Frontal cortex (tissue), 4 donors: ENCODE measurements at places on chromosomes 7 and 10. TPM values are rescaled to one million over a fixed set of nuclear protein-coding genes. Genes with fewer than 3 reads are reported as not detected.

Gene NPY4R2
- total RNA-seq = under 0.01 TPM

Gene TMEM60
- 15.9 TPM for total RNA-seq

Gene THSD7A
- 34.6 TPM for total RNA-seq

Gene ELFN1
- total RNA-seq = 5.7 TPM

Gene CTTNBP2
- total RNA-seq = 34.2 TPM

Gene OR13A1
- under 0.01 TPM for total RNA-seq

Gene SKIDA1
- total RNA-seq = 11.0 TPM

Gene FAM25G
- not detected for total RNA-seq

Gene RAMP3
- 5.7 TPM for total RNA-seq

Gene PLEKHS1
- not detected for total RNA-seq

Gene INMT
- 0.41 TPM for total RNA-seq

Gene C10orf53
- not detected for total RNA-seq

Gene NUTM2A
- 1.6 TPM for total RNA-seq

Gene OR9A2
- under 0.01 TPM for total RNA-seq

- no peak for DNase-seq
Measured at GRCh38 chr7:11120675-11121220, 147.1 kb downstream of the PHF14 start.

DNA sequence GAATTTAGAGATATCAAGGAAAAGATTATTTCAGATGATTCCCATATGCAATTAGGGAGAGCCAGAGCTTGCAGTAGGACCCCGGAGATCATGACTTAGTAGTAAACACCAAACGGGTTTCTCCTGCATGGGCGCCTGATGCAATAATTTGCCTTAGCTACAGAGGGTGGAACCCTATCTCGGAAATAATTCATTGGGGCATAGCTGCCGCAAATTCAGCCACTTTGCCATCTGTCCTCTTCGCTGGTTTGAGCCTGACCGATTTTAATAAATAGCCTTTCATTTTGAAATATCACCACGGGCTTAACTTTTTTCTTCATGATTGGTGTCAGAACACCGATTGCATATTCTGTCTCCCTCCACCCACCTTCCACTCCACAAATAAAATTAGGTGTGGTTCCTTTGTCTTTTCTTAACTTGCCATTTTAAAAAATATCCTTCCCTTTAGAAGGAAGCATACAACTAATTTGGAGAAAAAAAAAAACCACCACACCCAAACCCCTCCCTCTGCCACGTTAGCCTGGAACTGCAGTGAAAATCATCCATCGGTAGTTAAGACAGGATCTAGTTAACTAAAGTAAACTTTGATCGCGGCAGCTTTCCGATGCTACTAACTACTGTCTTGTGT, 1.4 kb downstream of the GARS1 start:
- DNase-seq = no peak

DNA sequence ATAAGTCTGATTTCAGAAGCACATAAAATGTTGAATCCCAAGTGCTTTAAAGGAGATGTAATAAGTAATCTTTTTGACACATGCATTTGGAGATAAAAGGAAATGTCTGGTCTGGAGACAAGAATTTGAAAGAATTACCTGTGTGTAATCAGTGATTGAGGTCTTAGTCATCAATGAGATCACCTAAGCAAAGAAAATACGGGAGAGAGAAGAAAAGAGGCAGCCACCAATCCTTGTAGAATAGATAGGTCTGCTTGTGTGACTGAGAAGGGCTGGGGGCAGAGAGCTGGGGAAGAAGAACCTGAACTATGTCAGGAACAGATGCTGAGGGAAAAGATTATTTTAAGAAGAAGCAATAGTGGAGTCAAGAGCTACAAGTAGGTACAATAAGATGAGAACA, 49.3 kb upstream of the ITPRID1 start:
- DNase-seq = no peak

- no peak for DNase-seq
Measured at GRCh38 chr7:28024786-28025334, 155.7 kb downstream of the JAZF1 start.

GRCh38 chr7:139232377-139232717, 1.3 kb downstream of the UBN2 start:
- DNase-seq = peak; percentile 18

DNA sequence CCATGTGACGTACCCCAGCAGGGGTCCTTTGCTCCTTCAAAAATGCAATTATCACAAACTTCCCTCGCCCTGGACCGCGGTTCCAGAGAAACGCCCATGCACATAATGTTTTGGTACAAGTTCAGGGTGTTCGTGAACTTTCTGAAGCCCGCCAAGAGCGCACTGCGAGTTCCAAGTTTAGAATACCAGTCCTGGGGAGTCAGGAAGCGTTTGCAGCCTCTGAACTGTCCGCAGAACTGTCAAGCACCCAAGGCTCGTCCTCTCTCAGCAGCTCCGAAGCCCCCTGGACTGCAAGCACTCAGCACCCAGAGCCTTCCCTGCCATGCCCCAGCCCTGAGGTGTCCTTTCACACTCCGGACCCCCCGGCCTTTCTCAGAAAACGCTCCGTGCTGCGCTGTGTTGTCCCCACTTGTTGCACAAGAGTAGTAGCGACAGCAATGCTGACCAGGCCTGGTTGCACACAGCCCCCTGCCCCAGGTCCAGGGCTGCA, 30.3 kb downstream of the CALML3 start:
- DNase-seq = no peak

- DNase-seq = no peak
Measured at GRCh38 chr7:30348083-30348560, 63.7 kb downstream of the ZNRF2 start.

GRCh38 chr10:101183458-101184183, 45.6 kb downstream of the LBX1 start:
- no peak for DNase-seq

- peak; percentile 32 for DNase-seq
Measured at GRCh38 chr10:78578929-78579328, 489.8 kb upstream of the ZMIZ1 start.

GRCh38 chr7:155988416-155988815, 176.2 kb upstream of the SHH start:
- DNase-seq = no peak

DNA sequence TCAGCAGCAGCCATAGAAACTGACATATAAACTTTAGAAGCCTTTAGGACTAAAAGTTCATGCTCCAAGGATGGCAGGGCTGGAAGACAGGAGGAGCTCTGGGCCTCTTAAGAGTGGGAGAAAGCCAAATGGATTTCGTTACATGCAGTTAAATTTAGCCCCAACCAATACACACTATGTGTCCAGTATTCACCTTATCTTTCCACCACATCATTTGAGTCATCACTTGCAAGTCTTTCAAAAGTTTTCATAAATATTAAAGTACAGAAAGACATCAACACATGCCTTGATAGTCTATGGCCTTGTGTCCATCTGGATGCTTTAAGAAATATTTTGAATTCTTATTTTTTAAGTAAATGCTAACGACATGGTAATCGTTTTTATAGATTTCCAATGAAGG, 392.4 kb upstream of the LRRN3 start:
- no peak for DNase-seq

DNA sequence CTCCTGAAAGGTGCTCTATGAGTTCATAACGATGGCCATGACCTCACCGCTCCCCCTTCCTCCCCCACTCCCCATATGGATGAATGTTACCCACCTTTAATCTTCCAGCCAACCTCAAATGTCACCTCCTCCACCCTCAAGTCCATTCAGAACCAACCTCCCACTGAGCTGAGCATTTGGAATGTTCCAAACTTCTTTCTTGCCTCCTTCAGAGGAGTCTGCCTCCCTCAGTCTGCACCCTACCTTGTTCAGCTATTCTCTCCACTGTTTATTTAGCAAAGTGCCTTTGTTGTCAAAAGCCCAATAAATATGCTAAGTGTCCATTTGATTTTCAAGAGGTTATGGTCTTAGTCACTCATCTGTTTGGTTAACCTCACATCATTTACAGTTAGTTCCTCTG, 22.9 kb upstream of the MTPAP start:
- no peak for DNase-seq

DNA sequence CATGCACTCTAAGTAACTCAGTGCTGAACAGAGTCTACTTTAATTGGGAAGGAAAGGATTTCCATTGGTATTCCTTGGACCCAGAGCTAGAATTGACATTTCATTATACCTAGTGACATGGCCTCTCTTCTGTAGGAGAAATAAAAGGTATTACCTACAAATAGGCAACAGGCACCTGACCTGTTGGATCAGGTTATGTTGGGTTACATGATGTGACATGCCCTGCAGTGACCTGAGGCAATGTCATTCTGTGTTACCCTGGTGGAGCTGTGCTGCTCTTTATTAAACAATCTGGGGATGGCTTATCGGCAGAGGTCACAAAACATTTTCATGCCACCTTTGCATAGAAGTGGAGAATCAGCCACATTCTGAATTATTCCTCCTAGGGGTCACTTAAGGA, 427.7 kb downstream of the MDFIC start:
- DNase-seq = no peak

DNA sequence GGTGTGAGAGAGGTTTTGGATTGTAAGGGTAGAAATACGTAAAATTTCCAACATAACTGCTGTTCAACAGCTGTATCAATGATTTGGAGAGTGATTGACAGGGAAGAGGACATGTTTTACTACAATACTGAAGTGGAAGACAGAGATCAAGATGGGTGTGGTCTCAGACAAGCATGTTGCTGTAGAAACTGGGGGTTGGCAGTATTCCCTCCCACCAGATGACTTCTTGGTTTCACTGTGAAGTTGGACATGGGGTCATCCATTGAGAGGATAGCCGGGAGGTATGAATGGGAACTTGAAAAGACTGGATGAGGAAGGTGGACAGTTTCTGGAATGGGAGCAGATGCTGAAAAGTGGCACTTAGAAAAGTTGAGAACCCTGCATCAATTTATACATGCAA, 95.3 kb upstream of the HDAC9 start:
- no peak for DNase-seq

DNA sequence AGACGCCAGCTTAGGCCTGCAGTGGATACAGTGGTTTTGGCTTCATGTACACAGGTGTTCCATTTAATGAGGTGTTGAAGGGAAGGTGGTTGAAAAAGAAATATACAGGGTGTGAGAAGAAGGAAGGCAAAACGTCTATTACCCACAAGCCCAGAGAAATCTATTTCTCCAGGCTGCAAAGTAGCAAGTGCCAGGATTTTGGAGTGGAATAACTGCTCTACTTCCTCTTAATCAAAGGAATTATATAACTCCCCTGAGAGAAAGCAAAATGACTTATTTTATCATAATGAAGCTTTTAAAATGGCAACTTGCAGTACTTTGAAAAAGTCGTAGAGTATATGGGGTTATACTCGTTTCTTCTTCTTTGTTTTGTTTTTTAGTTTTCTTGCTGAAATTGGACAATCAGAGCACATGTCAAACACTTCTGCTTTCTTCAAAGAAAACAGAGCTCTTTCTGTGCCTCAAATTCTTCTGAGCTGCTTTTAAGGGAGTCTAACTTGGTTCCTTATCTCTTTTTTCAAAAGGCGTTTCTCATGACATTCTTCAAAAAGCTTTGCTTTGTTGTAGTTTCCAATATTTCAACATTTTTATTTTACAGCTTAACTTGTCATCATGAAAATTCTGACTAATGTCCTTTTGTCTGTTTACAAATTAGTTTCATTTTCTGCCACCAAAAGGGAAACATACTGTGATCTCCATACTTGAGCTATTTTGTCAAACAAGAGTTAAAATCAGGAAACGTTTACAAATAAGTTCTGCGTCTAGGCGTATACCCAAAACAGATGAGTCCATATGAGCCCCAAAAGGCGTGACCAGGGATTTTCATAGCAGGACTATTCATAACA, 289.7 kb downstream of the FRMD4A start:
- no peak for DNase-seq

- DNase-seq = no peak
Measured at GRCh38 chr7:20741801-20742200, 44.9 kb downstream of the SP8 start.

GRCh38 chr10:79444199-79445119, 965 bp downstream of the ZCCHC24 start:
- DNase-seq = no peak

GRCh38 chr7:37037286-37037685, 313.0 kb upstream of the AOAH start:
- no peak for DNase-seq

- DNase-seq = no peak
Measured at GRCh38 chr10:74165530-74165901, 14.5 kb downstream of the ADK start.

DNA sequence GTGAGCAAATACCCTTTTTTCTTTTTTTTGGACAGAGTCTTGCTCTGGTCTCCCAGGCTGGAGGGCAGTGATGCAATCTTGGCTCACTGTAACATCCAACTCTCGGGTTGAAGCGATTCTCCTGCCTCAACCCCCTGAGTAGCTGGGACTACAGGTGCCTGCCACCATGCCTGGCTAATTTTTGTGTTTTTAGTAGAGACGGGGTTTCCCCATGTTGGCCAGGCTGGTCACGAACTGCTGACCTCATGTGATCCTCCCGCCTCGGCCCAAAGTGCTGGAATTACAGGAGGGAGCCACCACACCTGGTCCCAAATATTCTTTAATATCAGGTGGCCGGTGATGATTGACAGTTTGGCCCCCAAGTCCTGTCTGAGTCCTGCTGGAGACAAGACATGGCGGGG, 6.6 kb downstream of the LAT2 start:
- DNase-seq = no peak

GRCh38 chr7:117085275-117085674, 132.0 kb downstream of the ST7 start:
- DNase-seq = no peak

GRCh38 chr10:1043532-1043995, 5.4 kb downstream of the IDI1 start:
- DNase-seq = no peak

DNA sequence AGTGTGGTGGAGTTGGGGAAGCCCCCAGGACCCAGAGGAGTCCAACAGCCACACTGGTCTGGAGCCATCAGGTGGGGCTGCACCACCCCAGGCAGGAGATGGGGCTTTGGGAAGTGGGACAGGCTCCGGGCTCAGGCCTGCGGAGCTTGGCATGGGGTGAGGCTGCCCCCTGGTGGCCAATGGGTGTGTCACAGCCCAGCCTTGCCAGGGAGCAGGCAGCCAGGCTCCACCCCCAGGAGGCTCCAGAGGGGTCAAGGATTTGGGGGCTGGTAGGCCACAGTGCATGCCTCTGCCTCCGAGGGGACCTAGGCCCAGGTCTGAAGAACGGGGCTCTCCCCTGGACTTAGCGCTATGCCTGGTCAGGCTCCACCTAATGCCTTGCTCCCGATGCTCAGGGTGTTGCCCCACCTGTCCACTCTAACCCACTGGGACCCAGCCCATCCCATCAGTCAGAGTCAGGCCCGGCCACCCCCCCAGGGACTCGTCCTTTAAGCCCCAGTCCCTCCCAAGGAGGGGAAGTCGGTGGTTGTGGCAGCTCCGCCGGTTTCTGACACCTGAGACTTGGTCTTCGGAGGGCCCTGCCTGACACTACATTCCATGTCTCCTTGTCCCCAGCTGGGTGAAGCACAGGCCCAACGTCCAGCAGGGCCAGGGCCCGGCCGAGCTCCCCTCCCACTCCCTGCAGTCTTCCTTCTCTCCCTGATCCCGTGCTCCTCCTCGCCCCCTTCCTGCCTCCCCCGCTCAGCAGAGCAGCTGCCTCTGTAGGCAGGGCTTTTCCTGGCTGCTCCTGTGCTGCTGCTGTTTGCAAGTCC, 11.3 kb upstream of the SAMD8 start:
- DNase-seq = peak; percentile 72
